ENCODE measurements at places on chromosomes 11 and 22.

DNA sequence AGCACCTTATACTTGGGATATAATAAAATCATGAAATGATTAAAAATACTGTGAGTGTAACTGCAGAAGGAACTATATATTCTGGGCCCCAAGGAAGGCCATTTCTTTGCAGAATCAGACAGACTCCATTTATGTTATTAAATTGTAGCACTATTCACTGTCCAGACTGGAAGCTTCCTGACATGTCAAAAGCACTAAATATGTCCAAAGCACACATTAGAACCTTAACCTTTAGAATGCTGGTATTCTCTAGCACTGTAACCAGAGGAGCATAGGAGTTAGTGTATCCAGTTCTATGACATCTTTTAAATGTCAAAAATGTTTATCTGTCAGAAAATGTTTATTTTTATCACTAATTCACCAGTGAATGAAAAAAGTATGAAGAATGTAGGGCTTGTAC lies 246.9 kb downstream of the CADM1 start:
- DNase-seq = no peak

GRCh38 chr11:130315354-130315970 lies 745 bp upstream of the ZBTB44 start:
- peak; percentile 76 for DNase-seq

- DNase-seq = no peak
Measured at GRCh38 chr11:74459584-74459983, 7.8 kb downstream of the KCNE3 start.

DNA sequence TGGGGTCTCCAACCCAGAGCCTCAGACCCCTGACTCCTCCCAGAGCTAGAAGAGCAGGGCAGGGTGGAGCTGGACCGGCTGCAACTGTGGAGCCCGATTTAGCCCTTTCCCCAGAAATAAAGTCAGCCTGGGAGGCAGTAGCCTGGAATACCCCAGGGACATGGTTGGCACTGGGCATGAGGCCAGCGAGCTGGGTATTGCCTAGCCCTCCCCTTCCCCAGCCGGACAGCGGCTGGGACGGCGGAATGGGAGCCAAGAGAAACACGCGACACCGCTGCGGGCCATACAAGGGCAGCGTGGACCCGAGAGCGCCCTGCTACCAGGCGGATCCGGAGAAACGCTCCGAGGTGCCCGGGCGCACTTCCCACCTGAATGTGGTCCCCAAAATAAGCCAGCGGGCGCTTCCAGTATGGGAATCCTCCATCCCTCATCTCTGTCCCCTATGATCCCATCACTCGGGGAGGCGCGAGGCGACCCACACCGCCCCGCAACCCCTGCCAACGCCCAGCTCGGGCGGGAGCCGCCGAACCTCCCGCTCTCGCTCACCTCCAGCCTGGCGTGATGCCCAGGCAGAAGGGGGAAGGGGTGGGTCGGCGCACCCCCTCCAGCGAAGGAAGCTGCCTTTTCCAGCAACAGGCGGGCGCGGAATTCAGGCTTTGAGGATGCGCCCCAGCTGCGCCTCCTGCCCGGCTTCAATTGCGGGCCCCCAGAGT lies 758 bp downstream of the MCAM start:
- no peak for DNase-seq

DNA sequence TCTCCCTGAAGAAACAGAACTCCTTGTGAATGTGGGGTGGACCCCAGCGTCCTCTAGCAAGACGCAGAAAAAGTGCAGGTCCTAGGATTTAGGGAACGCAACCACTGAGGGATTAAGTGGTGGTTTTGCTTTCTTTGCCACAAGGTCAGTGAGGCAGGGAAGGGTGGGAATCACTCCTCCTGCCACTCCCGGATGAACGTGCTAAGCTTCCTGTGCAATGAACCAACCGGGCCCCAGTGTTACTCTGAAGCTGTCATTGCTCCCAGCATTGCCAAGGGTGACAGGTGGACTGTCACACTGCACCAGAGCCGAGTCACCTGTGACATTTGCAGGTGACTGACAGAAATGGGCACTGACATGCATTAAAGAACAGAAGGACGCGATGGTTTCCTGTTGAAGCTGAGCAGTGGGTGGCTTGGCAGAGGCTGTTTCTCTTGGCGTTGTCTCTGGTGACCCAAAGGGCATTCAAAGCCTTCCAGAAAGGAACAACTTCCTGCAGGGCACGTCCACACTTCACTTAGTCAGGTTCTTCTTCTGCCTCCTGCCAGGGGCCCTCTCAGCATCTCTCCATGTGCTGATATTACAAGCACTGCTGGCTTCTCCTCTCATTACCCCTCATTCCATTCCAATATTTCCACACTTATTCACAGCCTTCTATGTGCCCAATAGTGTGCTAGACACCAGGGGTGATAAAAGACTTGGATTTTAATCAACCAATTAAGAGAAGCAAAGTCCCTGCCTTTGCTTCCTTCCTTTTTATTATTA lies 9.7 kb downstream of the KIRREL3 start:
- DNase-seq = no peak

DNA sequence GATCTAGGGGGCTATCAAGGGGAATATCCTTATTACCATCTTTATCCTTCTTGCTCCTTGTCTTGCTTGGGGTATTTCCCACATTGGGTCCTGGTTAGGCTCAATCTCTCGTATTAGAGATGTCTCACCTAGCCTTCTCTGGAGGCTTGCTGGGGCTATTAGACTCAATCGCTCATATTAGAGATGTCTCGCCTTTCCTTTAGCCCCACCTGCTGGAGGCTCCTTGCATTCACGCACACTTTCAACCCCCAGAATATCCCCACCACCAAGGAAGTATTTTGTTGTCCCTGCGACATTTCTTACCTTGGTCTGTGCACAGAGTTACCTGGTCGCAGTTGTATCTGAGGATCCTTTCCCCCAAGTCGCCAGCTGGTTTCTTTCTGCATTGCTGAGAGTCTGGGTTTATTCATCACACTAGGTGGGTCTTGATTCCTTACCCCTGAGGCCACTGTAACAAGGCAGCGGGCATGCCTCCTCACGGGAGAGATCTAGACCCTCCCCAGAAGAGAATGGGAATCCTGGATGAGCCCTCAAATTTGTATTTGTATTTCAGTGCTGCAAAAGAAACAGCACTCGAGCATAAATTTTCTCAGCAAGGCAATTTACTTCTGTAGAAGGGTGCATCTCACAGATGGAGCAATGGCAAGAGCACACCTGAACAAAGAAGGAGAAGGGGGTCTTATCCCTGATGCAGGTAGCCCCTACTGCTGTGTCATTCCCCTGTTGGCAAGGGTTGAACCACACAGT lies 15.9 kb upstream of the HYLS1 start:
- no peak for DNase-seq

- no peak for DNase-seq
Measured at GRCh38 chr22:35524966-35525686, 15.5 kb upstream of the RASD2 start.

DNA sequence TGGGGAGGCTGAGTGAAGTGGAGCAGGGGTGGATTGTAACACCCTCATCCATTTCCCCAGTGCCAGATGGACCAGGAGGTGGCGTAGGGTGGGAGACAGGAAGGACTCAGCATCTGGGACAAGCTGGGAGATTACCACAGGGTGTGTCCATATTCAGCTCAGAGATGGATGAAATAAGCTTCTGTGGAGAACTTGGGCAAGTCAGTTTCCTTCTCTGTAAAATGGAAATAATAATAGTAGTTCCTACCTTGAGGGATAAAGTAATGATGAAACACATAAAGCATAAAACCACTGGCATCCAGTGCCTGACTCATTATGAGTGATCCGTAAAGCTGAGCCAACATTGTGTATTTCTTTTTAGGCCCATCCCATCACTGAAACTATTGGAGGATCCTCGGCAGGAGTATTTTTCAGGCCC lies 607 bp upstream of the ROBO4 start:
- no peak for DNase-seq

GRCh38 chr11:57240757-57241156 lies 3.7 kb upstream of the APLNR start:
- no peak for DNase-seq

- no peak for DNase-seq
Measured at GRCh38 chr11:21048626-21049025, 379.2 kb downstream of the NELL1 start.

DNA sequence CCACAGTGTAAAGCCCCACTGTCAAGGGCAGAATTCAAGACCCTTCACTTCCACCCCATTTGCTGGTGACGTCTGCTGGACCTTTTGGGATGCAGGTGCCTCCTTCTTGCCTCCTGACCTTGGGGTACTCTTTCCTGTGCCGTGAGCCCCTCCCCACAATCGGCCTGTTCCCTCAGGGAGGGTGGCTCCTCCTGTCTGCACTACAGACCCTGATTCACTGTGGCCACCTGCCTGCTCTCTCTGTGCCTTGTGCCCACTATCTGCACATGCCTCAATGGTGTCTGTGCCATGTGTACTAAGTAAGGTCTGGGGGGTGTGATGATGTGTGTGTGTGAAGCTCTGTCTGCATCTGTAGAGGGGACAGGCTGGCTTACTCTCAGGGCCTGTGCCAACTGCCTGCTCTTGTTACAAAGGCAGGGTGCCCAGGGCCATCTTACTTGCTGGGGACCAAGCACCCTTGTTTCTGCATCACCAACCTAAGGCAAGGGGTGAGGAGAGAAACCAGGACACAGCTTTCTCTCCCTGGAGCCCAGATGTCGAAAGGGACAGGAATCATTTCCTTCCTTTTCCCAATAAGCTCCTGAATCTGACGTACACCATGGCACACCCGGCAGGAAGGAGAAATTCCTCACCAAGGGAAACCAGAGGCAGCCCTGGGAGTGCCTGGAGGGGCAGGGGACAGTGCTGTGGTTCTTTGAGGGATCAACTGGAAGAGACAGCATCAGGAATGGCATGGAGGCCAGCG lies 3.7 kb downstream of the PPM1F start:
- no peak for DNase-seq

- DNase-seq = no peak
Measured at GRCh38 chr11:19980957-19981669, 179.2 kb downstream of the DBX1 start.

DNA sequence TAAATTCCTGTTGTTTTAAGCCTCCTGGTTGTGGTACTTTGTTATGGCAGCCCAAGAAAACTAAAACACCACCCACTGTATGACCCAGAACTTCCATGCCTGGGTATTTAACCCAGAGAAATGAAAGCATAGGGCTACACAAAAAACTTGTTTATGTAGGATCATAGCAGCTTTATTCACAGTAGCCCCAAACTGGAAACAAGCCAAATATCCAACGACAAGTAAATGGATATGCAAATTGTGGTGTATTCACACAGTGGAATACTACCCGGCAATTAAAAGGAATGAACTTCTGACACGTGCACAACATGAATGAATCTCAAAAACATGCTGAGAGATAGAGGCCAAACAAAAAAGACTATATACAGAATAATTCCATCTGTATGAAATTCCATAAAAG lies 62.2 kb upstream of the NAV2 start:
- DNase-seq = no peak

GRCh38 chr11:124329787-124330478 lies 9.9 kb upstream of the OR8D2 start:
- peak; percentile 10 for DNase-seq

- no peak for DNase-seq
Measured at GRCh38 chr22:33438273-33438672, 380.1 kb upstream of the SYN3 start.

DNA sequence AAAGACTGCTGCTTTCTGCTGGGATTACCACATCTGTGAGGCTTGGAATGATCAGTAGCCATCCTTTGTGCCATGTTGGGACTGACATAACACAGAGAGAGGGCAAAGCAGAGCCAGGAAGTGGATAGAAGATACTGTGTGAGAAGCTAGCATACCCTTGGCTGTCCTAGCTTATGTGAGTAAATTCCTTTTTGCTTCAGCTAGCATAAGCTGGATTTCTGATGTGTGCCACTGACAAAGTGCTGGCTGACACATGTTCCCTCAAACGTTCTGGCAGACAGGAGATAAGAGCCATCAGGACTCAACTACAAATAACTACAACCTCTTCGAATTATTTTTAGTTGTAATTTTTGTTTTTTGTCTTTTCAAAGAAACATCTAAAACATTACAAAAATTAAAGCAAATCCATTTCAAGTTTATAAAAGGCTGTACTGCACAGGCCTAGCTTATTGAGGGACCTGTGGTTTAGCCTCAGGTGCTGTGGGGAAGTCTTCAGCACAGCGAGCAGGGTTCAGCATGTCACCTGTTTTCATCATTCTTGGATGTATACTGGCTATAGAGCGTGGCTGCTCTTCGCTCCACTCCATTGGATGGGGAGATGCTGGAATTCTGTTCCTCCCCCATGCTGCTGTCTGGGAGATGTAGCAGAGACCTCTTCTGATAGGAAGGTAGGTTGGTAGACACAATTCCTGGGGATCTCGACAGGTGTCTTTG lies 120.9 kb downstream of the SWAP70 start:
- DNase-seq = no peak

DNA sequence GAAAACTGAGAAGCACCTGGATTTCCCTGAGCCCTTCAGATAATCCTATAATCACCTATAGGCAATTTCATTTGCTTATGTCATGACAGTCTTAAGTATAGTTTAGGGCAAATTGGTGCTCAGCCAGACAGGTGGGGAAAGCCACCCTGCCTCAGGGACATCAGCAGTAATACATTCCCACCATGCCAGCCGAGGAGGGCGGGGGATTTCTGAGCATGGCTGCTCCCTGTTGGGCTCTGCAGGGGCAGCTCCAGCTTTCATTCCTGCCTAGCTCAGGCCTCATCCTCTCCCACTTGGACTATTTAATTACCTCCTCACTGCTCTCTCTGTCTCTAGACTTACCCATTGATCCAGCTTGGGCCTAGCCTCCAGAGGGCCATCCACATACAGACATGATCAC lies 9.0 kb upstream of the DRD2 start:
- DNase-seq = no peak

DNA sequence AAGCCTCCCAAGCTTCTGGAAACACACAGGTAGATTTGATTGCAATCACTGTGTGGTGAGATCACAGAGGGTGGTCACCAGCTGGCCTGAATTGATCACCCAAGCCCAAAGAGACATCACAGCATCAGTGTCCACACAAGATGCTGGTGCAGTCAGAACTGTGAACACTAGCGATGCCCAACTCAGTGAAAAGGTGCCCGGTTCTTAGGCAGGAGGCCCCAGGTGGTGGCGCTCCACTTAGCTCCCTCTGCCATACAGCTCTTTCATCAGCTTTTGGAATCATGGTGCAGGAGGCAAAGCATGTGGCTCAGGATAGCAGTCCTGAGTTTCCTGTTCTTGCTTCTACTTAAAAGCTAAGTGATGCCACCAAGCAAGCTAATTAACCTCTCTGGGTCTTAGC lies 11.1 kb downstream of the DGCR2 start:
- DNase-seq = no peak

DNA sequence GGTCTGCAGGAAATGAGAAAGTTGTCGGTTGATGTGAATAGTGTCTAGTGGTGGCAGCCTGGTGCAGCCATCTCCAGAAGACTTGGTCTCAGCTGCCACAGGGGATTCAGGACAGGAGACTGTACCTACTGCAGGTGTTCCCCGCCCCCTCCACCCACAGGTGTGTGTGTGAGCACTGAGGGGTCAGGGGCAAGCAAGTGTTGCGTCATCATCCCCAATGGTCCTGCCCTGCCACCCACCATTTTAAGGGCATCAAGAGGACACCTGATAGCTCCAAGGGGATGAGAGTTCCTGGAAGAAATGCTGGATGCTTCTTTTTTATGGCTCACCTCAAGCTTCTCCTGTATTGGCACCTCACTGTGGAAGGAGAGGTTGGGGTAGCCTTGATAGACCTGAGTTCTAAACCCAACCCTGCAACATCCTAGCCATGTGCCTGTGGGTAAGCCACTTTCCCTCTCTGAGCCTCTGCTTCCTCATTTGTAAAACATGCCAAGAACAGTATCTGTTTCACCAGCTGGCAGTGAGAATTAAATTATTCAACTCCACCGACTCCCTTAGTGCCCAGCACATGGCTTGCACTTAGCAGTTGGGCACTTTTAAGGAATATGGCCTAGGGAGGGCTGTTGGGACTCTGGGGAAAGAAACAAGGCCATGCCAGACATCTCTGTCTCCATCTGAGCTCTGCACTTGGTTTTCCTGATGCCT lies 6.1 kb downstream of the C11orf91 start:
- no peak for DNase-seq

Measured in GM13976 (cell line).